ENCODE measurements at places on chromosomes 16 and 17.

GRCh38 chr17:21345236-21345635, 30.9 kb upstream of the KCNJ12 start:
- no peak for DNase-seq

- DNase-seq = no peak
Measured at GRCh38 chr16:56019274-56019673, 144.1 kb upstream of the CES5A start.

DNA sequence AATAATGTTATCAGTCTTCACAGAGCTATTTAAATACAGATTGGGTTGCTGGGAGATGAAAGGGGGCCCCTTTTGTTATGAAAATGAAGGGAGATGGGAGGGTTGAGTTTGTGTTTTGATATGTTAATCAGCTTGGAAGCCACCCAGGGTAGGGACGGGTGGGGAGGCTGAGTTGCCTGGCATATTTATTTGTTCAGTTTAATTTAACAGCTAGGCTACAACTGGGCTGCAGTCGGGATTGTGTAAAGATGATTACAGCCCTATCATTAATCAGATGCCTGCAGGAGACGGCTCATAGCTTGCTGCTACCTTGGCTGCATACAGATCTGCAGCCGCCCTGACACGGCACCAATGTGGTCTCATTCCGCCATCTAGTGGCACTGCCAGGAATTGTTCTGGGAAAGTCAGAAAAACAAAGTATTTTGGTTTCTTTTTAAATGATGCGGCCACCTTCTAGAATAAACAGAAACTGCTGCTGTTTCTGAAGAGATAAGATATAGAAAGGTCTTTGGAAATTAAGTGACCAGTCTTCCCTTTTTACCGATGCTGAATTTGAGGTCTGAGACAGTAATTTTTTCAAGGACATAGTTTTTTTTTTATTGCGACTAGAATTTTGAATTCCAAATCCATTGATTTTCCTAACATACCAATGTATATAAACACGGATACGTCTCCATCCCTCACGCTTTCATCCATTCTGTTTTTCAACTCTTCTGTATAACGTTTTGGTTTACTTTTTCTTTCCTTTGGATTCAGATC, 458.0 kb upstream of the ASIC2 start:
- peak; percentile 2 for DNase-seq

- DNase-seq = no peak
Measured at GRCh38 chr16:11780991-11781680, 15.9 kb downstream of the ZC3H7A start.

GRCh38 chr17:48792033-48792798, 24.8 kb downstream of the TTLL6 start:
- DNase-seq = no peak

- no peak for DNase-seq
Measured at GRCh38 chr17:68640242-68640989, 39.2 kb upstream of the FAM20A start.

- no peak for DNase-seq
Measured at GRCh38 chr16:69193855-69194254, 6.9 kb downstream of the SNTB2 start.

DNA sequence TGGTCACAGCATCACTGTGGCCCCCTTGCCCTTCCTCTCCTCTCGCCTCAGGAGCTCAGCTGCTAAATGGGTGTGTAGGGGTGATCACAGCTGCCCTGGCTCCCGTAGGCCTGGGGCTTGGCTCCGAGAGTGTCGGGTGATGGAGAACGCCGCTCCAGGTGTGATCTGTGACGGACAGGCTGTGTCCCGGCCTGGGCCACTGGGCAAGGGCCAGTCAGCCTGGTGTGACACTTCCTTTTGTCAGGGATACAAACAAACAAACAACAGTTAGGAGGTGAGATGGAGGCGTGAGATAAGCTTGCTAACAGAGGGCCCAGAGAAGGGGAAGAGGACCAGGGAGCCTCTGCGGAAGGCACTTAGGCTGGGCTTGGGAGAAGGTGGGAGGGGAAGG, 2.0 kb downstream of the ADGRG1 start:
- no peak for DNase-seq

All from activated CD4-positive, CD25-positive, alpha-beta regulatory T cell (primary cell).